ENCODE measurements at places on chromosomes 6 and 20.
A peak's percentile ranks its signal among the peaks of the same experiment; 100 is the strongest.

- no peak for DNase-seq
These were observed 10.2 kb upstream of the FOXF2 start for GRCh38 chr6:1379017-1379787.

GRCh38 chr6:136737871-136738691 is 54.2 kb downstream of the MAP3K5 start:
- no peak for DNase-seq

DNA sequence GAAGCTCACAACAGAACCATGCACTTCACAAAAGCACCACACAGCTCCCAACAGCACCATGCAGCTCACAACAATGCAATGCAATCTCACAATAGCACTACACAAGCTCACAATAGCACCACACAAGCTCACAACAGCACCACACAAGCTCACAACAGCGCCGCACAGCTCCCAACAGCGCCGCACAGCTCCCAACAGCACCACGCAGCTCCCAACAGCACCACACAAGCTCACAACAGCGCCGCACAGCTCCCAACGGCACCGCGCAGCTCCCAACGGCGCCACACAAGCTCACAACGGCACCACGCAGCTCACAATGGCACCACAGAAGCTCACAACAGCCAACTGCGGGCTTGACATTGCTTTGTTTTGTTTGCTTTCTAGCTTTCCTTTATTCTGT is 198.1 kb downstream of the DLL1 start:
- DNase-seq, result no peak

GRCh38 chr20:51386586-51386985 is 155.9 kb downstream of the NFATC2 start:
- no peak for DNase-seq

DNA sequence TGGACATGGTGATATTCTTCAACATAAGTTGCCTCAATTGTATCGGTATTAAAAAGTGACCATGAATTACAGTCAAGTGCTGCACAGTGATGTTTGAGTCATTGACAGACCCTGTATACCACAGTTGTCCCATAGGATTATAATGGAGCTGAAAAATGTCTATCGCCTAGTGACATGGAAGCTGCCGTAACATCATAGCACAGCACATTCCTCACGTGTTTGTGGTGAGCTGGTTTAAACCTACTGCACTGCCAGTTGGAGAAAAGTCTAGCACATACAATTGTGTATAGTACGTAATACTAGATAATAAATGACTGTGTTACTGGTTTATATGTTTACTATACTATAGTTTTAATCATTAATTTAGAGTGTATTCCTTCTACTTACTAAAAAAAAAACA is 150.2 kb downstream of the CDH26 start:
- peak; percentile 20 for DNase-seq

- peak; percentile 69 for DNase-seq
These were observed at the start of gene GFOD1 for GRCh38 chr6:13487122-13488014. Gene GFOD1 (minus strand): TSS chr6:13487600. CDS start chr6:13486890, 710 bp downstream.

DNA sequence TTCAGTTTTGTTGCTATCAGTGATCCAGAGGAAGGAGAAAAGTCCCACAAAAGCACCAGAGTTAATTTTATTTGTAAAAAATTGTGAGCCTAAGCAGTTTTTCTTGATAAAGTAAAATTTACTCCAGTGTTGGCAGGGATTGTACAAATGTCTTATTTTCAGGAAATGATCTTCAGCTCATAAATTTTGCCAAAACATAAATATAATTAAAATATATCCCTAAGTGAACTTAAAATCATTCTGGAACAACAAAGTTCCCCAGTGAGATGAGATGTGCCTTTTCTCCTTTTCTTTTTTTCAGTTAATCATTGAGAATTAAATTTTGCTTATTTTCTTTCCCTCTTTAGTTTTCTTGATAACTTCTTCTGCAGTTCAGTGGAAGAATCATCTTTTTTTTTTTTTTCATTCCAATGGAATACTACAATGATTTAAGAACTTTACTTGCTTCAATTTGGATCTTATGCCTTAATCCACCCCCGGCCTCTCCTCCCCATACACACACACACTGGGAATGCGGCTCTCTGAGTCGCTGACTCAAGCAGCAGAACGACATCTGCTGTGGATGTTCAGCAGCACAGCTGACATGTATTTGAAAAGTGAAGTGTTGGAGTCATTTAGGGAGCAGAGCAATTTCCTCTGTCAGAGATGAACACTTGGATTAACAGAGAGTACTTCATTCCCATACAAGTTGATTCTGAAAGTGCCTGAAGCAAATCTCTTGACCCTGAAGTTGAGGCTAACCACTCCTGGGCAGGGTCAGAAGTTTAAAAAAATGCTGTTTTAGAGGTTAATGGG is 27.7 kb upstream of the LAMA4 start:
- peak; percentile 39 for DNase-seq

- no peak for DNase-seq
These were observed 155.4 kb downstream of the RFPL4B start for GRCh38 chr6:112502351-112503090.

- no peak for DNase-seq
These were observed 60.4 kb downstream of the FOXO3 start for GRCh38 chr6:108621117-108621516.

GRCh38 chr6:71745525-71745924 is 140.8 kb upstream of the RIMS1 start:
- no peak for DNase-seq

DNA sequence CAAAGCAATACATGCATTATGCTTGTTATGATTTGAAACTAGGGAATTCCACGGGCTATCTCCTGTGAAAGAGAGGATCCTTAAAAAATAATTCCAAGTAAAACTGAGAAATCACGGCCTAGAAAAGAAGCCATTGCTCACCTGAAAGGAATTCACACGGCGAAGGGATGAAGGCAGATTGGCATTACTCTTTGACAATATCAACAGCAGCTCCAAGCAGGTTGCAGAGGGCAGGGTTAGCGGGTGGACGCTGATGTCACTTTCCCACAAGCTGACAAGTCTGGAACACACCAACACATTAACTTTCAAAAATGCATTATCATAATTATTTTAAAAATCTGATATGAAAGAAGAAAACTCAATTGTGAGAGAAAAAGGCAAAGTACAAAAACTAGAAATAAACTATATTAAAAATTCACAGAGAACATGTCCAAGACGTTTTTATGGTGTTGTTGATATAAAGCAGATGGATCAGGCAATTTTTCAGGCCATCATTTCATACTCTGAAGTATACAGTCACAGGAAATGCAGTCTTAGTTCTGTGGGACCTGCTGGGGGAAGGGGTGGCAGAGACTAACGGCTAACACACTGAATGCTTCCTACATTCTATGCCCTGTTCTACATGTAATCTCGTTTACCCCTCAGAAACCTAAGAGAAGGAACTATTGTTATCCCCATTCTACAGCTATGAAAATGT is 108.3 kb downstream of the UBE3D start:
- DNase-seq, result no peak

GRCh38 chr20:33540427-33540826 is 50.5 kb downstream of the CBFA2T2 start:
- no peak for DNase-seq

DNA sequence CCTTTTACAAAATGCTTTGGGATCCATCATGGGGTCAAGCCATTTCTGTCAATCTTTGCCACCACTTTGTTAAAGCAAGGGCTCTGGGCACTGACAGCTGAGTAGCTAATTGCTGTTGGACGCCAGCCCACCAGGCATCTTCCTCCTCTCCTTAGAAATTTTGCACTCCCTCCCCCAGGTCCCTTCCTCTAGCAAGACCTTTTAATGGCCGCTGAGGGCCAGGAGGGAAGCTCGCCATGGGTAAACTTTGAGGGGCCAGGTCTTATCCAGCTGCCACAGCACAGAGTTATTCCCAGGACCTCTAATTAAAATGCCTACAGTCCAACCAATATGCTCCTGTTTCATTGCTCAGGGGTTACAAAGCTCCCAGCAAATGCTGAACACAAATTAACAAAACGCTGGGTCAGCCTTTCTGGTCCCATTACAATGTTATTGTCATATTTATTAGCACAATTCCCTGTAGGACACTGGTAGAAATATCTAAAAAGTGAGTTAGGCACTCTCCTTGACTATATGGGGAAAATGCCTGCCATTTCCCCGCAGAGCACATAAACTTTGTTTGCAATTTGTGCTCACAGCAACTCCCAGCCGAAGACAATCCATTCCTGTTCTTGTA is 16.8 kb downstream of the SCML4 start:
- no peak for DNase-seq

DNA sequence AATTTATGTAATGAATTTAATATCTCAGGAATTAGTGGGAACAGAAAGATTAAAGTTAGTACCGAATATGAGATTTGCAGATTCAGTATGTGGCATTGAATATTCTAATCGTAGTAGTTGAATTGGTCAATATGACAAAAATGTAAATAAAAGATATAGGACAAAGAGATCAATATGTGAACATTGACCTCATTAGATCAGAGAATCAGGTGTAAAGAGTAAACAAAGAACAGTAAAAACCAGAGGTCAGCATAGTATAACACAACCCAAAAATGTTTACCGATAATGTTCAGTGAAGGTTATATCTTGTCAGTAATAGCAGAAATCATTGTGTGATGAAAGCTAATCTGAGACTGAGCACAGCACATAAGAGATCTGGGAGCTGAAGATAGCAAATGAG is 152.0 kb downstream of the FAM83B start:
- no peak for DNase-seq

DNA sequence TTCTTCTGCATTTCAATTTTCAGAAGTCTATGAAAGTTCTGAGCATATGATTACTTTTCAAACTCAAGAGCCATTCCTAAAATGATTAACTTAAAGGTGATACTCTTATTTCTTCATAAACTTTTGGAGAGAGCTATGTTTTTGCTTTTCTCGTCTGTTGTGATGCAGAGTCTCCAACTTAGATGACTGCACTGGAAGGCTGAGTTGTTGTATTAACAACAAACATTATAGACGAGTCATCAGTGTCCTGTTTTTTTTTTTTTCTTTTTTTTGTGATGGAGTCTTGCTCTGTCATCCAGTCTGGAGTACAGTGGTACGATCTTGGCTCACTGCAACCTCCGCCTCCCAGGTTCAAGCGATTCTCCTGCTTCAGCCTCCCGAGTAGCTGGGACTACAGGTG is 101.9 kb downstream of the CD109 start:
- DNase-seq, result no peak

- DNase-seq, result no peak
These were observed 463.9 kb upstream of the JARID2 start for GRCh38 chr6:14781772-14782525.

- DNase-seq, result no peak
These were observed 42.2 kb downstream of the SNX9 start for GRCh38 chr6:157865249-157865648.

DNA sequence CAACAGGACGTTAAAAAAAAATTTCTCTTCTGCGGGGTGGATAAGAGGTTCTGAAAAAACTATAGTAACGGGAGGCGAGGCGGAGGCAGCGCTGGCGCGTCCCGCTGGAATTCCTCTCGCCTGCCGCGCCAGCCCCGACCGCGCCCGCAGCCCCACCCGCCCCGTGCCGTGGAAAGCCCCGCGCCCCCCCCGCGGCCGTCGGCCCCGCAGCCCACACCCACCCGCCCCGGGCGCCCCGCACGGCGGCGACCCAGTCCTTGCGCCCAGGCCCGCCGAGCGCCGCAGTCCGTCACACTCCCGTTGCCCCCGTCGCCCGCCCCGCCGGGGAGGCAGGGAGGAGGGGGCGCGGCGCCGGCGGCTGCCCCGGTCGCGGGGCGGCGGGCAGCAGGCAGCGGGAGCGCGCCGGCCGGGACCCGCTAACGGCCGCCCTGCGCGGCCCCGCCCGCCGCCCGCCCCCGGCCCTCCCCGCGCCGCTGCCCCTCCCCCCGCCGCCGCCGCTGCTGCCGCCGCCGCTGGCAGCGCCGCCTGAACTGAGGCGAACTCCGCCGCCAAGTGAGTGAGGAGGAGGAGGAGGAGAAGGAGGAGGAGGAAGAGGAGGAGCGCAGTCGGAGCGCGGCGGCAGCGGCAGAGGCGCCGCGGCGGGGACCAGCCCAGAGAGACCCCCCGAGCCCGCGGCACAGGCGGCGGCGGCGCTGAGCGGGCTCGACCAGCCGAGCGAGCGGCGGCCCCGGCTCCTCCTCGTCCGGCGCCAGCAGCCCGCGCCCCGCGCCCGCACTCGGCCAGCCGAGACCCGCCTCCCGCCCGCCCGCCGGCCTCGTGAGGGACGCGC is at the start of gene QKI:
QKI (plus strand) TSS at position 602 of the 829 bp plus-strand sequence. CDS start 476 bp downstream, outside the sequence.
- peak; percentile 34 for DNase-seq

- DNase-seq, result no peak
These were observed 19.2 kb upstream of the PTGIS start for GRCh38 chr20:49587111-49587570.

DNA sequence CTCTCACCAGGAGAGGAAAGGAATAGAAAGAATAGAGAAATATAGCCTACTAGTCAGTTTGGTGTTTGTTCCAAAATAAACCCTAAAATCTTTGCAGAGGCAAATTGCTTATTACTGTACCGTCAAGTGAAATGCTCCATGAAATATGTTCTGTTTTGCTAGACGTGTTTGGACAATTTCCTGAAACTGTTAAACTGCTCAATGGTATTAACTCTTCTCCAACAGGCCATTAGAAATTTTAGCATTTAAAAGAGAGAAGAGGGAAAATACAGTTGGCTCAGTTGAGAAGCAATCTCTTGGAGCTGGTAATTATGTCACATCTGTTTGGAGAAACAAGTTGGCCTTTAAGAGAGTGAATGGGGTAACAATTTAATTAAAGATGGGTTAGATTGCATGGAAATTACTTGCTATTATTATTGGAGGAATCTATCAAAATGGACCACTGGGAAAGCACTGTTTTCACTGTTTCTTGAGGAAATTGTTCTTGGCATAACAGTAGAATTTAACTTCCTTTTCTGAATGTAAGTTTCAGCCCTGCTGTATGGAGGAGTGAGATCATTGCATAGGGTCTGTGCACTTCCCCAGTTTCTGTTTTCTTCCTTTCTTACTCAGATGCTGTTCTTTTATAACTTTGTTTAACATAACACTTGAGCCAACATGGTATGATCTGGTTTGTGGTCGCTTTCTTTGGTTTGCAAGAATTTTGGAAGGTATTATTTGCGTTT is 373.6 kb downstream of the PLCB1 start:
- DNase-seq, result no peak

- no peak for DNase-seq
These were observed 1.4 kb downstream of the FBXL4 start for GRCh38 chr6:98946266-98946878.

- no peak for DNase-seq
These were observed 204.9 kb downstream of the FOXA2 start for GRCh38 chr20:22379472-22379871.

- no peak for DNase-seq
These were observed 50.8 kb downstream of the OR2B2 start for GRCh38 chr6:27861276-27861840.

GRCh38 chr6:110357664-110358552 is at the start of gene METTL24:
Gene METTL24 (minus strand): TSS chr6:110358349. CDS start chr6:110358272, 77 bp downstream.
- DNase-seq, result no peak

DNA sequence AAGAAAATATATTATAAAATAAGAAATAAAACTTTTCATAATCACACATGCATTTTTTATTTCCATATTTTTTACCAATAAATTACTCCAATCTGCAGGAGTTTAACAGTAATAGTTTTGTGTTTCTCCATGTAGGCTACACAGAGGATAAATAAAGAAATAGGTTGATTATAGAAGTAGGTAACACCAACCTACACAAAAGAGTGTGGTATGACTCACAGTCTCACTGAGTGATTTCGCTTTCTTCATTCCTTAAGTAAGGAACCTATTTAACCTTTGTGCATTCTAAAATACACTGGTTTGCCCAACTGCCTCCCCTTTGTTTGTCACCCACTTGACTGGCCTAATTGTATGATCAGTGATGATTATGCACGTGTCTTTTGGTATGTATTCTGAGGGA is 244.2 kb upstream of the RIMS1 start:
- DNase-seq, result no peak
